ENCODE measurements at places on chromosomes 2 and 18.

GRCh38 chr2:230650585-230651137 lies 62.0 kb upstream of the CAB39 start:
- DNase-seq, result no peak

DNA sequence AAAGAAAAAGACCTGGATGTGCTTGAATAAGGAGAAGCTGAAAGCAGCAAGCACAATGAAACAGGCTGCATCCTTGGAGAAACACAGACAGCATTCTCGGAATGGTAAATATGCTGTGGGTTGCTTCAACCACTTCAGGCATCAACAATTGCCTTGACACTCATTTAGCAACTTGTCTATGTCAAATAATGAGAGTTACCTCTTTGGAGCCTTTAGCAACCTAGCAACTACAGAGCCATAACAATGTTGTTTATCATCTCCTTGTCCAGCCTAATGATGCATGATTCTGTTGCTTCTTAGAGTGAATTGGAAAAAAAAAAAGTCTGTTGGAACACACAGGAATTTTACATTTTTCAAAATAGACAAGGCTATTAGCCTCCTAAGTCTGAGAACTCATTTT lies 410.6 kb downstream of the PIK3C3 start:
- DNase-seq, result no peak

DNA sequence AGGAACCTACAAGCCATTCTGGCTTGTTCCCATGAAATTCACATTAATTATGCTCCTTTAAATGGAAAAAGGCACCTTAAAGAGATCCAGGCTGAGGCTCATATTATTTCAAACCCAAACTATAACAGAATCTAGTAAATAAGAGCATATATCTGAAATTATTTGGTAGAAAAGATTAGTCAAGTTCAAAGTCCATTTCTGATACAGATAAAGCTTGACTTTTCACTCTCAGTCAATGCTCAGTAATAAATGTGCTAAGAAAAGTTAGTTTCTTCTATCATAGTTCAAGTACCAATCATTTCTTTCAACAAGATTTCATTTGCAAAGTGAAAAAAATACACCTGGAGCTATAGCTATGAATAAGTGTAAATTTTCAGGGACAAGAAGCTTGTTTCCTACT lies 61.8 kb upstream of the NARS1 start:
- DNase-seq, result no peak

GRCh38 chr2:54073796-54074195 lies 41.6 kb upstream of the ACYP2 start:
- DNase-seq, result no peak

- no peak for DNase-seq
Observed at GRCh38 chr2:211437396-211437795, 881.0 kb downstream of the CPS1 start.

GRCh38 chr18:49691177-49691608 lies 122.1 kb downstream of the ACAA2 start:
- DNase-seq, result no peak

DNA sequence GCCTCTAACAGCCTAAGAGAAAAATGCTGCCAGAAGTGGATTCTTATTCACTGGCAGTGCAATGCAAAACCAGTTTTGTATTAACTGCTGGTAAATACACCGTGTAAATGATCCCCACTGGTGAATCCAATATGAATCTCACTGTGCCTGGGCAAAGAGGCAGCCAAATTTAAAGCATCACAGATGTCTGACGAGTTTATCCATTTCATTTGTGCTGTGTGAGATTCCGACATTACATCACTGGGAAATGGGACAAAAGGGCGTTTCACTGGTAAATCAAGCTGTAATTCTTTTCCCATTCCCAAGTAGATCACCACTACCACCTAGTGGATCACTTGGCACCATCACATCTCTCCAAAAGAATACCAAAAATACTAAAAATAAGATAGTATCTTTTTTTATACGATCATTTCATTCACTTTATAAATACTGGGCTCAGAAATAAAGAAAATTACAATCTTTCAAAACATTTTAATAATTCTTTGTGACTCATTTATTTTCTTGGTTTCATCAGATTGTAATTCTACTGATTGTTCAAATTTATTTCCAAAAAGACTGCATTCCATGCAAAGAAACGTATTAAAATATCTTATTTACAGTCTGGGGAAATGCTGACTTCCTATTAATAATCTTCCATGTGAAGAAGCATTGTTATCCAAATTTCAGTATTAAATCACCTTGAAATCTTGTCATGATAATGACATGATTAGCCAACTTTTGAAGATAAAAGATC lies 125.6 kb downstream of the GRB14 start:
- DNase-seq, result peak; percentile 62

DNA sequence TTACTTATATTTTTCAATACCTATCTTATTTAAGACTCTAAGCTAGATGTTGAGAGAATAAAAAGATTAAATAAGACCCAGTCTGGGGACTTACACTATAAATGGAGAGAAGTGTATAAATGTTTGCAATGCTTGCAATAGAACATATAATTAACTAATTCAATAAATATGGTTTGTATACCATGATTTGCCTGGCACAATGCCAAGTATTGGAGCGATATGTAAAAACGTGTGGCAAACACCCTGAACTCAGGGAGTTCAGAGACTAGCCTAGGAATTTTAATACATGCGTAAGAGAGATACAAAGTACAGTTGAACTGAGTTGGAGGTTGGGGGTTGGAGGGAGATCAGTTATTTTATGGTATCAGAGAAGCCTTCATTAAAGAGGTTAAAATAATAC lies 251.8 kb upstream of the DDX18 start:
- no peak for DNase-seq

DNA sequence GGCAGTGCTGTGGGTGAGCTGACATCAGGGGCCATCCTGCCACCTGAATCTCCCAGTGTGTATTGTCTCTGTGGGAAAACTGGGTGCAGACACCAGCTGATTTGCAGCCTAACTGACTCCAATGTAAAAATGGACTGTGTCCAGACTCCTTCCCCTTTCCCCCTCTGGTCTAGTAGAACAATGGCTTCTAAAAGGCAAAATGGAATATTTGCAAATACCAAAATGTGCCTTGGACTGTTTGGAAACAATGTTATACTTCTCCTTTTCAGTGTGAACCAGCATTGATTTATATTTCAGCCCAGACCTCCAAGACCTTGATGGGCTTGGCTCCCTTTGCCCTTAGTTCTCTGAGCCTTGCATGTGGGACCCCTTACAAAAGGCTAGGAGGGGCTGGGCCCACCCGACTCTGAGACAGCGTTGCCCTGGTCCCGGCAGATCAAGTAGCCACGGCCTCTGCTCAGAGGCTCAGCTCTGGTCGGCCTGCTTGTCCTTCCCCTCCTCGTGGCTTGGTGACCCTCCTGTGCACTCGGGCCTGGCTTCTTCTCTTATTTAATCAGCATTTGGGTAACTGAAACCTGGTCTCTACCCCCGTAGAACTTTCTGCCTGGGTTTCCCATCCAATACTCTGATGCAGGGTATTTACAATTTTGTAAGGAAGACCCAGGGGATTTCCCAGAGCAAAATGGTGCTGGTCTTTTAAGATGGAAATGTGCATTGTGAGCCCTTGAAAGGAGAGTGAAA lies 18.0 kb upstream of the ACKR3 start:
- no peak for DNase-seq

- DNase-seq, result no peak
Observed at GRCh38 chr2:143282684-143283083, 153.5 kb downstream of the ARHGAP15 start.

DNA sequence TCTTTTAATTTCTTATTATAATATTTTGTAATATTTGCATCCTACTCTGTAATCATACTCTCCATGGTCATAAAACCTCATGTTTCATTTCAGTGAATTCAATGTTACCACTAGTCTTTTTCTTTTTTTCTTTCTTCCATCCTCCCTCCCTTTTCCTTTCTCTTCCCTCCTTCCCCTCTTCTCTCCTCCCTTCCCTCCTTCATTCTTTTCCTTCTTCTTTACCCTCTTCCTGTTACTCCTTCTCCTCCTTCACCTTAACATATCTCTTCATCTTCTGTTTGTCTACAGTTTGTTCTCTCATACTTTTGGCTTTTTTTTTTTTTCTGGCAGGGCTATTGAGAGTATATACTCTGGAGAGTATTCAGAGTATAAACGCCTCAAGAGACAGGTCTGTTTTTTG lies 491.6 kb upstream of the ID2 start:
- DNase-seq, result no peak

Measured in NCI-H1694 treated with DMSO at 0.1 percent for 48 hours (cell line).